RKO (cell line): ENCODE measurements at places on chromosomes 4 and X.
A peak's percentile ranks its signal among the peaks of the same experiment; 100 is the strongest.

GRCh38 chr4:26031704-26032103 lies 117.7 kb downstream of the SMIM20 start:
- DNase-seq: no peak

- no peak for DNase-seq
Measured at GRCh38 chr4:150722908-150723362, 141.0 kb downstream of the MAB21L2 start.

DNA sequence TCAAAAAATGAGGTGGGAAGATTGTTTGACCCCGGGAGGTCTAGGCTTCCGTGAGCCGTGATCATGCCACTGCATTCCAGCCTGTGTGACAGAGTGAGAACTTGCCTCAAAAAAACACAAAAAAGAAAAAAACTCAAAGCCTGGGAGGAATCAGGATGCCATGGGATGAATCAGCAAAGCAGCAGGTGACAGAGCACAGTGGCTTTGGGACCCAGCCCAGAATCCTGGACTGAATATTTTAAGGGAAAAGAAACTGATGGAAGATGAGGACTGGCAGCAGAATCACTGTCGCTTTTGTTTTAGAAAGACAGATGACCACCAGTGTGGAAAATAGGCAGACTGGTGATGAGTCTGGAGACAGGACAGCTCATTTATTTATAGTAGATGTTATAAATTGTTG lies 16.6 kb downstream of the S100G start:
- DNase-seq: no peak

- DNase-seq: no peak
Measured at GRCh38 chr4:73676136-73676535, 55.9 kb upstream of the RASSF6 start.

DNA sequence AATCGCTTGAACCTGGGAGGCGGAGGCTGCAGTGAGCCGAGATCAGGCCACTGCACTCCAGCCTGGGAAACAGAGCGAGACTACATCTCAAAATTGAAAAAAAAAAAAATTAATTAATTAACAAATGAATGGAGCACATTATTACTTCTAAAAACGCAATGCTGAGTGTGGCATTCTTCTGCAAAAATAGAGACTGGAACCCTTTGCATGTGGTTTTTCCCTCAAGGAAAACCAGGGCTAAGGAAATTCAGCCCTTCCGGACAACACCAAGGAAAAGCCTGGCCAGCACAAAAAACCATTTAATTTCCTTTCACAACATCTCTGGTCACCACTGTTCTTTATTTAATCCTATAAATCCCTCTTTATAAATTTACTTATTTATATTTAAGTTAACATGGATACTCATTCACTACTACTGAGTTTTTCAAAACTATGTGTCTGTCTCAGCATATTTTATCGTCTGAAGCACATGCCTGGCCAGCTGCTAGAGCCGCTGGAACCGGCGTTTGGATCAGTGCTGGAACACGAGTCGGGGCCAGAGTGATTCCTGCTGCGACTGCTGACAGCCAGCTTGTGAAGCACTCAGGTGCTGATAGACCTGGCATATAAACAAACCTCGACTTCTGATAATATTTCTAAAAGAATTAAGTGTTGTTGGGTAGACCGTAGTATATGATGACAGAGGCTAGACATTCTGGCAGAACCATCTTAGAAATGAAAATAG lies 84.5 kb upstream of the WWC2 start:
- no peak for DNase-seq

GRCh38 chr4:119977076-119977940 lies 89.3 kb downstream of the MAD2L1 start:
- DNase-seq: no peak

DNA sequence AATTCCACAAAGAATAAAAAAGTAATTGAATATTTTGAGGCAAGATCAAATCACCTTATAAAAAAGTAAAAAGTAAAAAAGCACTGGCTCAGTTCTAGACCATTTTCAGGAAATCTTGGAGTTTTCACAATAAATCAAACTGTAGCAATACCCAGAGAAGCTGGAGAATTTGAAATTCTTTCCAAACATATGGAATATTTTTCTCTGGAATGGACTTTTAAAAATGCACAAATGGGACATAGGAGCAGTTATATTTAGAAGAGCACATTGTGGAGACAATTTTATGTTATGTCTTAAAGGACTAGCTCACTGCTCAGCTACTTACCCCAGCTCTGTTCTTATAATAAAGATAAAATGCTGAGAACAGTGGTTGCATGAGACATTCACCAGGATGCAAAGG lies 211.9 kb upstream of the KIT start:
- no peak for DNase-seq

DNA sequence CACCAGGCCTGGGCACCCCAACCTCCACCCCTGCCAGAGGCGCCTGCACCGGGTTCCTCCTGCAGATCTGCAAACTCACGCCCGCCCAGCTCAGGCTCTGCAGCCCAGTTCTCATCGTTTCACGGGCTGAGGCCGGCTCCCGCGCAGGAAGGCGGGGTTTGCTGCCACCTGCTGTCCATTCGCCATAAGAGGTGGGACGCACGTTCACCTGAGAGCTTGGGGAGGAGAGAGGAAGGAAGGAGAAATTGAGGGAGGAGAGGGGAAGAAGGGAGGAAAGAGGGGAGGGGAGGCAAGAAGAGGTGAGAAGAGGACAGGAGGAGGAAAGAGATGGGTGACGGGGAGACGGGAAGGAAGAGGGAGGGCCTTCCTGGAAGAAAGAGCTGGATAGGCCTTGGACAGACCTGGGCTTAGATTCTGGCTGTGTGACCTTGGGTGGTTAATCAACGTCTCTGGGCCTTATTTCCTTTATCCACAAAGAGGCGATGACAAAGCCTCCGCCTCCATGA lies 114.5 kb downstream of the ADRA2C start:
- peak; percentile 43 for DNase-seq
